CD4-positive, alpha-beta T cell treated with Interleukin-17A for 1 hour (primary cell): ENCODE measurements at places on chromosomes 4 and X.

GRCh38 chr4:67892905-67893304, 9.1 kb upstream of the TMPRSS11D start:
- no peak for DNase-seq

DNA sequence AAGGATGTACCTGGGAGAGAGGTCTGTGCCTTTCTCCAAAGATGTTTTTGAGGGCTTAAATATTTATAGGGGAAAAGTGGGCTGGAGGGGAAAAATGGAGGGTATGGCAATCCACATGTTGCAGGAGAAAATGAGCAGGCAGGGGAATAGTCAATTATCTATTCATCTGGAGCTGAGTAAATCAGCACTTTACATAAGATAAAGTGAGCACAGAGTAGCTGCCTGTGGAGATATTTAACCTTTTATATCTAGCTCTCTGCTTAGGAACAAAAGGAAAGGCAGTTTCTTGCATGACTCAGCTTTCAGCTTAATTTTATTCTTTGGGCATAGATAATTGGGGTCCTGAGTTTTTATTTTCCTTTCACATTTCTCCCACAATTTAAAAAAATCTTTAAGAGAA, 93.6 kb upstream of the NPY2R start:
- no peak for DNase-seq

DNA sequence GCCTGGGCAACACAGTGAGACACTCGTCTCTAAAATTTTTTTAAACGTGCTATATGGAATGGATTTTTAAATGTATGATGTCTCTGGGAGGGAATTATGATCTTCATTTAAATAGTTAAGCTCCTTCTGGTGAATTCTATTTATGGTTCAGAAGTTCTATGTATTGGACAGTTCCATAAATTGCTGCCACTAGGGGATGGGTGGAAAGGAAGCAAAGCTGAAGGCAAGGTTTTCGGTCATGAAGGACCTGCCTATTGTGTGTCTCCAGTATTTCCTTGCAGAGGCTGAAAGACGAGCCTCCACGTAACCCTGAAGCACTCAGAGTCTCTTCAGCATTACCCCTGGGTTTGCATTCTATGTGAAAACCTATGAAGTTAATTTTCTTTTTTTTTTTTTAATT, 451.5 kb upstream of the FAT1 start:
- no peak for DNase-seq

GRCh38 chrX:39983715-39984114, 114.0 kb downstream of the BCOR start:
- DNase-seq = no peak

DNA sequence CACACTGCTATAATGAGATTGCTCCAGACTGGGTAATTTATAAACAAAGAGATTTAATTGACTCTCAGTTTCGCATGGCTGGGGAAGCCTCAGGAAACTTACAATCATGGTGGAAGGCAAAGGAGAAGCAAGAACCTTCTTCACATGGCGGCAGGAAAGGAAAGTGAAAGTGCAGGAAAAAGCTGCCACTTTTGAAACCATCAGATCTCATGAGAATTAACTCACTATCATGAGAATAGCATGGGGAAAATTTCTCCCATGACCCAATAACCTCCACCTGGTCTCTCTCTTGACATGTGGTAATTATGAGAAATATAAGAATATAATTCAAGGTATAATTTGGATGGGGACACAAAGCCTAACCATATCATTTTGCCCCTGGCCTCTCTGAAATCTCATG, 884.2 kb downstream of the GLUD2 start:
- no peak for DNase-seq

- no peak for DNase-seq
These were observed 35.6 kb downstream of the GEMIN8 start for GRCh38 chrX:13994104-13994503.

DNA sequence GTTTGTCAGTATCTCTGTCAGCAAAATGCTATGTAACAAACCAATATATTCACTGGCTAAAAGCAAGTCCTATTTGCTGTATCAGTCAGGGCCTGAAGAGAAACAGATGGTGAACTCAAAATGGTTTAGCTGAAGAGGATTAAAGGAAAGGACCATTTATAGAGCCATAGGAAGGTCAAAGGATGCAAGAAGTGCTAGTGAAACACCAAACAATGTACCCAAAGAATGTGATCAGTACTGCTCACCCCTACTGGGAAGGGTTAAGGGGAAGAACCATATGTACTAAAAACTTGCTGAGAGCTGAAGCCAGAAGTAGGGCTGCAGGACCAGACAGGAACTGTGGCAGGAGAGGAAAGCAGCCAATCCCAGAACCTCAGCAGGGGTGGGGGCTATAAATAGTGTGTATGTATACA, 479.3 kb downstream of the INPP4B start:
- DNase-seq = no peak

- DNase-seq = no peak
These were observed 53.8 kb upstream of the INTU start for GRCh38 chr4:127578967-127579366.

- no peak for DNase-seq
These were observed 2.4 kb upstream of the CXorf66 start for GRCh38 chrX:139967750-139968149.

- DNase-seq = no peak
These were observed 52.0 kb downstream of the SORCS2 start for GRCh38 chr4:7244331-7244665.

GRCh38 chrX:68892651-68893050, 63.8 kb downstream of the EFNB1 start:
- DNase-seq = no peak

DNA sequence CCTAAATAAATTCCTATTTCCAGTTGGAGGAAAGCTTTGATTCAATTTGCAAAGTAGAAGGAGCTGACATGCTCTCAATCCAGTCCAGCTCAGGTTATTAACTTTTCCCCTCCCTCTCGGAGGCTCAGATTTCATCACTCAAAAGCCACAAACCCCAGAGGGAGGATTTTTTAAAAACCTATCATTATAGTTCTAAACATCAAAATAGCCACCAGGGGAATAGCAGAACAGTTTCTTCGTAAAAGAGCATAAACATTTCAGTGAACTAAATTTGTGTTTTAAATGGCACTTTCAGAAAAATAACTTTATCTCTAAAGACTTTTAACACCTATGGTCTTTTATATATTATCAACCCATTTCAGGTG, 8.8 kb downstream of the GPRIN3 start:
- peak; percentile 81 for DNase-seq

- no peak for DNase-seq
These were observed 26.6 kb upstream of the MAN2B2 start for GRCh38 chr4:6548201-6548881.

- DNase-seq = no peak
These were observed 3.3 kb downstream of the SH3BP2 start for GRCh38 chr4:2795893-2796848.

GRCh38 chrX:151019856-151020255, 36.7 kb downstream of the HMGB3 start:
- DNase-seq = no peak

- DNase-seq = no peak
These were observed 15.3 kb downstream of the CTAG1B start for GRCh38 chrX:154603438-154604430.

GRCh38 chrX:113741744-113742143, 842.1 kb upstream of the HTR2C start:
- DNase-seq = no peak

DNA sequence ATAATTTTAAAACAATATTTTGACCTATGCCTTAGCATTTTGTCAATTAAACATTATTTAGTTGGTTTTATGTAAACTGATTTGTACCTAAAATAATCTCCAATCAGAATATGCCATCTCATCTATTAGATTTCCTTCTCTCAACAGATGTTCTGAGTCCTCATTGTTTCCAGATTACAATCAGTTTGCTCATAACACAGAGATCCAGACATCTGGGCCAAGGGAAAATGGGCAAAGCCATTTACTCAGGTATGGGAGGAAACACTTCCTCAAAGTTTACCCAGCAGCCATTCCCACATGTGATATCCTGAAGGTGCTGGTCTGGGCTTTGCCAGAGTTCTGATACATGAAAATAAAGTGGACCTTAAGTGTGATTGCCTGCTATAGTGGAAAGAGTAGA, 217.9 kb upstream of the GPC4 start:
- no peak for DNase-seq
